ENCODE measurements at places on chromosomes 7 and 10. TPM values are rescaled to one million over a fixed set of nuclear protein-coding genes. Genes with fewer than 3 reads are reported as not detected.

DNA sequence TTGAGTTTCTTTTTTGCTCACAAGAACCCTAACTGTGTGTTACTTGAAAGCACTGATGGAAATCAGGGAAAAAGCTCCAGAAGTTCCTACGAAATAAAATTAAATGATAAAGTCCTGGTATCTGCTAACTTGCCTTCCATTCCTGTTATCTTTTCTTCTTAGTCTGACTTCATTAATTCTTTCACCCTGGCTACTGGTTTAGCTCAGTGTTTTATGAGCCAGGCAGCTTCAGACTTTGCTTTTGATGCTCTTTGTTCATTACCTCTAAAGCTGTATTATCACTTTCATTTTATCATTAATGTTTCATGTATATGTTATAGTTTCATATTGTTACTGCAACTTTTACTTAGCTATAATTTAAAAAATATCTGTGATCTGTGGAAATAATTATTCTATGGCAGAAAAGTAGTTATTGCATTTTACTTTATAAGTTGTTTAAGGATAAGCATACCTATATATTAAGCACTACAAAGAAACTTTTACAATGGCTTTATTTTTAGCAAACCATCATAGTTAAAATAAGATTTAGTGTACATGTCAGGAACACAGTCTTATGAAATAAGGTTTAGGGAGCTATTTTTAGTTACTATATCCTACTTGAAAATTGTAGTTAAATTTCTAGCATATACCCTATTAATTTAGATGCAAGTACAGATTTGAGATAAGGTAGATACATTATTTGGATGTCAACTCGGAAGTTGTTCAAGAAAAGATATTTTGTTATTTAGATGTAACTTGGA, 19.3 kb downstream of the PTEN start:
- H3K27ac ChIP-seq = no peak overlapping the region
- H3K36me3 ChIP-seq = peaks cover 9% of the 10 kb centered on the region
- H3K4me3 ChIP-seq = no peak overlapping the region
- no peak for DNase-seq

DNA sequence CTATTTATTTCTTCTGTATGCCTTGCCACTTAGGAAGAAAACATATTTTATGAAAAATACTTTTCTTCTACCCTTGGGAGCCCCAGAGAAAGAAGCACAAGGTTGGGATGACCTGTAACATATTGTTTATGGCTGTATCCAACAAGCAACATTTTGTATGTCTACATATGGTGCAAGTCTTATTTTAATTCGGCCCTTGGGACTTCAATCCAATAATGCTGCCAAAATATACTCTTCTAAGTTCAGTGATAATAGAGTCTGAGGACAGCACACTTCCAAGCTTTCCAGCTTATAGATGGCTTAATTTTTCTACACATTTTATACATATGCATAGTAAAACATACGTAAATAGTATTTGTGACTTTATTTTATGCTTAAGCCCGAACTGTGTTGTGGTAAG, 318.5 kb upstream of the SEMA3A start:
- no peaks in the 10 kb centered on the region for H3K4me1 ChIP-seq
- H3K27me3 ChIP-seq = no peaks in the 10 kb centered on the region
- no peaks in the 10 kb centered on the region for H3K36me3 ChIP-seq
- no peak for DNase-seq
- no peak overlapping the region for H3K27ac ChIP-seq

GRCh38 chr7:70027867-70028266, 429.6 kb downstream of the AUTS2 start:
- DNase-seq = no peak
- H3K36me3 ChIP-seq = no peaks in the 10 kb centered on the region
- no peak overlapping the region for H3K27ac ChIP-seq
- H3K27me3 ChIP-seq = no peaks in the 10 kb centered on the region
- H3K4me3 ChIP-seq = no peak overlapping the region

DNA sequence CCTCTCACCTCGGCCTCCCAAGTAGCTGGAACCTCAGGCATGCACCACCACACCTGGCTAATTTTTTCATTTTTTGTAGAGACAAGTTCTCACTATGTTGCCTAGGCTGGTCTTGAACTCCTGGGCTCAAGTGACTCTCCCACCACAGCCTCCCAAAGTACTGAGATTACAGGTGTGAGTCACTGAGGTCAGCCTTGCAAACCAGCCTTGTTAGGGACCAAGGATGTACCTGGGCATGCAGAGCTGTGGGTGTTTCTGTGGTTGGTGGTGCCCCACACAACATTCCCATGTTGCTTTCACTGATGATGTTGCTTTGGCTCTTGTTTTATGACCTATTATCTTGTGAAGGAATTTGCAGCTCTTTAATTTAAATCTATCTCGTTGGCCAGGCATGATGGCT, 54.8 kb downstream of the OTUD1 start:
- H3K27me3 ChIP-seq = peaks cover 12% of the 10 kb centered on the region
- H3K27ac ChIP-seq = no peak overlapping the region
- H3K4me3 ChIP-seq = no peak overlapping the region
- H3K4me1 ChIP-seq = no peaks in the 10 kb centered on the region
- no peaks in the 10 kb centered on the region for H3K36me3 ChIP-seq

SHH gene
- not detected for total RNA-seq

DNA sequence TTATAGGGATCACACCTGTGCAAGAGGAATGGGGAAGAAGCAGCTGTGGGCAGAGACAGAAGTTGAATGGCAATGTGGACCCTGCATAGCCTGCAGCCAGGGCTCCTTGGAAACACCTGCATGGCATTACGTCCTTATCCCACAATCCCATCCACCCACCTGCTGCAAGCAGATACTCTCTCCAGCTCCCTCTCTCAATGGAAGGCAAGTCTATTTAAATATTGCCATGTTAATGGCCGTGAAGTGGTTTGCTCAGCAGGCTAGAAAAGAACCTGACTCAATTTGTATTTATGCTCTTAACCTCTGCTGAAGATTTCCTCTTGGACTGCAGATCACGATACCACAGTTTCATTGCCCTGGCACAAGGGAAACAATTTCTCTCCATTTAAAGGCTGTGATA, 417.0 kb downstream of the TYW1 start:
- H3K4me1 ChIP-seq = no peaks in the 10 kb centered on the region
- no peak overlapping the region for H3K27ac ChIP-seq
- no peak for DNase-seq
- H3K4me3 ChIP-seq = no peak overlapping the region
- no peaks in the 10 kb centered on the region for H3K36me3 ChIP-seq

GRCh38 chr7:51589111-51589510, 272.5 kb upstream of the COBL start:
- H3K27ac ChIP-seq = no peak overlapping the region
- H3K36me3 ChIP-seq = no peaks in the 10 kb centered on the region
- H3K4me3 ChIP-seq = no peak overlapping the region
- DNase-seq = no peak
- H3K4me1 ChIP-seq = no peaks in the 10 kb centered on the region
- H3K27me3 ChIP-seq = no peaks in the 10 kb centered on the region

DNA sequence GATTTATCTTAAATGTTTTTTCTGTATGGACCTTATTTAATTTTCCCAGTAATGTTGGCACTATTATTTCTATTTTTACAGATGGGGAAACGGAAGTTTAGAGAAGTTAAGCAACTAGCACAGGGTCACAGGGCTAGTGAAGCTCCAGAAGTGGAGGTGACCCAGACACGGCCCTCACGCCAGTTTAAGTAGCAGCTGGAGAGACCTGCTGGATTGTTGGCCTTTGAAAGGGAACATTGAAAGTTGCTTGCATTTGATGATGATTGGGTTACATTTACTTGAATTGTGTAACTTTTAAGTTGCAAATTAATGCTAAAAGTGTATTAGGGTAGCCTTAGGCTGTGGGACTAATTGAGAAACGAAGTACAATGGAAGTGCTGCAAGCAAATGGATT, 25.6 kb downstream of the CDK14 start:
- peaks cover 5% of the 10 kb centered on the region for H3K27me3 ChIP-seq
- no peak overlapping the region for H3K4me3 ChIP-seq
- DNase-seq = no peak
- H3K27ac ChIP-seq = no peak overlapping the region

GRCh38 chr10:73924935-73925334, 14.0 kb downstream of the PLAU start:
- DNase-seq = no peak
- peaks cover 33% of the 10 kb centered on the region for H3K4me1 ChIP-seq
- H3K36me3 ChIP-seq = no peaks in the 10 kb centered on the region

CPVL gene
- total RNA-seq = 0.47 TPM

C10orf105 gene
- total RNA-seq = 0.45 TPM

NUDT5 gene
- total RNA-seq = 53.9 TPM

DNA sequence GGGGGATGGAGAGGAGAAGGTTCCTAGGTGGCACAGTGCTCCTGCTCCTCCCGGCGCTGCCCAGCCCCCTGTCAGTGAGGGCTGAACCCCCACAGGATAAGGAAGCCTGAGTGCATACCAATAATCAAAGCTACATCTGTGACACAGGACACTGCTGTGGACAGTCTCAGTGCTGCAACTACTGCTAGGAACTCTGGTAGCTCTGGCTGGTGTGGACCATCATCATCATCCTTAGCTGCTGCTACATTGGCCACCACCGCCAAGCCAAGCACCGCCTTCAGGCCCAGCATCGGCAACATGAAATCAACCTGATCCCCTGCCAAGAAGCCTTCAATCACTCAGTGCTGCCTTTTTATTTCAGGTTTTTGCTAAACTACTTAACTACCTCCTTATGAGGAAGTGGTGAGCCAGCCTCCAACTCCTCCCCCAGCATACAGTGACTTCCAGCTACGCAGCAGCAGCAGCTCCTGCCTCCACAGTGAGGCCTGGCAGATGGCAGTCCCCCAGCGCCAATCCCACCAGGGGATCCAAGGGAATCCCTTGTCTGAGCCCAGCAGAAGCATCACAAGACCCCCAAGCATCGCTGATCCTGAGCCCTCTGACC, 32.1 kb upstream of the SLC26A4 start:
- DNase-seq = no peak
- no peak overlapping the region for H3K4me3 ChIP-seq
- H3K27me3 ChIP-seq = no peaks in the 10 kb centered on the region
- no peaks in the 10 kb centered on the region for H3K4me1 ChIP-seq
- H3K36me3 ChIP-seq = no peaks in the 10 kb centered on the region
- H3K27ac ChIP-seq = no peak overlapping the region

DNA sequence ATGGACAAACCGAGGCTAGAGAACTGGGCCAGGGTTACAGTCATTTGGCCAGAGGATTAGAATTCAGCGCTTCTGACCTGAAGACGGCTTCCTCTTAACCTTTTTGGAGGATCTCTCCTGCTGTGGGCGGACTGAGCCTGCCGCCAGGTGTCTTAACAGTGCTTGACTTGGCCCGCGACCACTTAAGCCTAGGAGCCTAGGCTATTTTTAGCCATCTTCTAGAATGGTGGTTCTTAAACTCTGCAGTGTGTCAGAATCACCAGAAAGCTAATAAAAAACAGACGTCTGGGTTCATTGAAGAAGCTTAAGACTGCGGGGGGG, 722 bp downstream of the MDH2 start:
- H3K4me1 ChIP-seq = peaks cover 5% of the 10 kb centered on the region
- peaks cover 8% of the 10 kb centered on the region for H3K36me3 ChIP-seq
- no peak for DNase-seq
- no peaks in the 10 kb centered on the region for H3K27me3 ChIP-seq
- peak overlapping the region; percentile 96 for H3K4me3 ChIP-seq

DNA sequence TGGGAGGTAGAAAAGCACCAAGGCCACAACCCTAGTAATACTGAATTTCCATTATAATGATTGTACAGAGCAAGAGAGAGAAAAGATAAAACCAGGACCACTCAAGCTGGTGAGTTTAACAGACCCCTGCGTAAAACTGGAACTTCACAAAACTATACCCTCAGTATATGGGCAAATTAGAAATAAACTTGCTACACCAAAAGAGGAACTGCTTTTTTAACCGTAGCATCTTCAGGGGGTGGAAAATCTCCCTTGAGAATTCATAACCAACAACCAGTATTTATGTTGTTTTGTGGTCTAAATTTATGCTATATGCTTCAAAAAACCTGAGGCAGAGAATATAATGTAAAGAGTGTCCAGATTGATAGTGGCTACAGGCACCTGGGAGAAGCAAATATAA, 171.2 kb downstream of the SGMS1 start:
- H3K27me3 ChIP-seq = no peaks in the 10 kb centered on the region
- no peak for DNase-seq
- peaks cover 4% of the 10 kb centered on the region for H3K4me1 ChIP-seq
- no peaks in the 10 kb centered on the region for H3K36me3 ChIP-seq

DNA sequence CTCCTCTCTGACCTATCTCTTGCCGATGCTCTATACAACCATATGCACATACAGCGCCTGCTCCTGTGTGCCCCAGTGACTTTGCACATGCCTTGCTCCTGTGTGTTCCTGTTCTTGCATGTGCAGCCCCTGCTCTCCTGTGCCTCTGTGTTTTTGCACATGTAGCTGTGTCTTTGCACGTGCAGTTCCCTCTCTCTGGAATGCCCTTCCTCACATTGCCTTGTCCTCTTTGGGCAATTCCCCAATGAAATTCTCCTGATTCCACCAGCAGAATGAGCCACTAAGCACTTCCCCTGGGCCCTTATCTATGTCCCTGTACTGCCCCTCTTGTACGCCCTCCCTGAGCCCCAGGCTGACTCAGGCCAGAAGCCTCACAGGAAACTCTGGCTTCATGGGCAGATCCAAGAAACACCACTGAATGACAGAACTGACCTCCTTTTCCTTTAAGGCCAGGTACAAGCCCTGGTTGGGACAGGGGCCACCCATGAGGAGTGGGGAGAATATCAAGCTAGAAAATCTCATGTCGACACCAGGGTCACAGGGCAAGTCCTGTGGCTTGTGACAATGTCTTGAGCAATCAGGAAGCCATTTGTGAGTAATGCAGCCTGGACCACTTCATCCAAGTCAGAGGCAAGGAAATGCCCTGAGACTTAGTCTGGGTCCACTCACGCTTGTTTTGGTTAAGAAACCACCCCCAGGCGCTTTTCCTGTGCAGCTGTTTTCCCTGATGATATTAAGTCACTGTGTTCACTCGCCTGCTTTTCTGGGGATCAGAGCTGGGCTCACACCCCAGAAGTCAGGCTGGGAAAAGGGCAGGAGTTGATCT, 1.9 kb upstream of the ARHGAP22 start:
- no peak overlapping the region for H3K27ac ChIP-seq
- no peak overlapping the region for H3K4me3 ChIP-seq
- no peak for DNase-seq
- peaks cover 3% of the 10 kb centered on the region for H3K4me1 ChIP-seq
- H3K27me3 ChIP-seq = peaks cover 8% of the 10 kb centered on the region

DNA sequence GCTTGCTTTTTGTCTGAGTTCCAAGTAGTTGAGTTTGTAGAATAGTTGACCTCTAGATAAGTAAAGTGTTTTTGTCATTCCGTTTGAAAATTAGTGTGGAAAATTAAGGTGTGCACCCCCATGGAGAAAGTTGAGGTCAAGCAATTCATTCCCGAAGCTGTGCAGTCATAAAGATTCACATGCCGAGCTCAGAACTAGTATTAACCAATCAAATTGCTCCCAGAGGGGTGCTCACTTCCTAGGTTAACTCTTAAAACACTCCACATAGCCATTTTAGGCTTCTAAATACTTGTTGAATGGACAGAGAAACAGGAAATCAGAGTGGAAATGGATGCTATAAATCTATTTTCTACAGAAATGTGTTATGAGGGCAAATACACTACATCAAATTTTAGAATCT, 638.9 kb downstream of the SUGCT start:
- H3K4me1 ChIP-seq = no peaks in the 10 kb centered on the region
- H3K4me3 ChIP-seq = no peak overlapping the region
- no peak for DNase-seq
- no peaks in the 10 kb centered on the region for H3K36me3 ChIP-seq

- H3K36me3 ChIP-seq = peaks cover 6% of the 10 kb centered on the region
- no peak overlapping the region for H3K4me3 ChIP-seq
Measured at GRCh38 chr10:73424478-73424877, 8.9 kb downstream of the MSS51 start.

HGF gene
- not detected for total RNA-seq

ASB15 gene
- not detected for total RNA-seq

PRPS1L1 gene
- not detected for total RNA-seq

Measured in T-cell (primary cell).